ENCODE measurements at places on chromosomes 13 and 19.
A peak's percentile ranks its signal among the peaks of the same experiment; 100 is the strongest.

- no peak for DNase-seq
Measured at GRCh38 chr13:112053744-112054615, 13.0 kb upstream of the SOX1 start.

- DNase-seq = no peak
Measured at GRCh38 chr13:52737965-52738364, 1.7 kb downstream of the CNMD start.

DNA sequence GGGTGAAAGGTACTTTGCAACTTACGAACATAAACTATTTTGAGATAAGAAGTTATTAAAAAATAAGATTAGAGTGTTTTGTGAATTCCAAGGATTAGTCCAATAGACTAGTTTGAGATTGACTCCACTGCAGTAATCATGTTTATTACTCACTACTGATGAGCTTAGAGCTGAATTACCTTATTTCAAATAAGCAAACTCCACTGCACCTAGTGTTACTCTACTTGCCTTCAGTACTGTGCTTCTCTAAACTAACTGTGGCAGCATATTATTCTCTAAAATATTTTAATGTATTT, 111.7 kb downstream of the MIPEP start:
- no peak for DNase-seq

- DNase-seq = no peak
Measured at GRCh38 chr19:9878511-9879196, 43.5 kb downstream of the PIN1 start.

- peak; percentile 30 for DNase-seq
Measured at GRCh38 chr13:112851107-112852038, 117.6 kb upstream of the MCF2L start.

DNA sequence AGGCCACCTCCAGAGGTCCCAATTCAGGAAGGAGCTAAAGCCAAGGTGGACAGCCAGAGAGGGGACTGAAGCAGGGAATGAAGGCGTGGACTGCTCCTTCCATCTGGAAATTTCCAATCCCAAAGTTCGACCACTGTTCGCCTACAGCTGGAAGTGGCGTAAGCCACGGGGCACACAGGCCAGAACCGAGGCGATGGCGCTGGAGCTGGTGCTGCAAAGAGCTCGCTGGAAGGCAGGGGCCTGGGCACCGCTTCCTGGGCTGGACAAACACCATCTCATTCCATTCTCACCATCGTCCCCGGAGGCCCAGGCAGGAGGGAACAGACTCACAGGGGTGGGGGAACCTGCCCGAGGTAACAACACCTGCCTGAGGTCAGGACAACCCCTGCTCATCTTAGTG, 4.2 kb downstream of the MAP2K2 start:
- DNase-seq = no peak

DNA sequence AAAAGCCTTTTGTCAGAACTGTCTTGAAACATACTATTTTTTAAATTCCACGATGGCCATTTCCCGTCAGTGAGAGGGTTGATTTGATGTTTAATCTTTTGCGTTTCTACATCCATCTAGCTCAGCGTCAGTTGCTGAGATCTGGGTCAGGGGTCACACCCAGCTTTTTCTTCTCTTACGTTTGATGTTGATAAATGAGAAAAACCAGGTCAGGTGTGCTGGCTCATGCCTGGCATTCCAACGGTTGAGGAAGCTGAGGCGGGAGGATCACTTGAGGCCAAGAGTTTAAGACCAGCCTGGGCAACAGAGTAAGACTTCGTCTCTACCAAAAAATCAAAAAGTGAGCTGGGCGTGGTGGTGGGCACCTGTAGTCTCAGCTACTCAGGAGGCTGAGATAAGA, 168.9 kb downstream of the PTPRS start:
- no peak for DNase-seq

GRCh38 chr19:6378486-6378885, 2.8 kb upstream of the PSPN start:
- no peak for DNase-seq

DNA sequence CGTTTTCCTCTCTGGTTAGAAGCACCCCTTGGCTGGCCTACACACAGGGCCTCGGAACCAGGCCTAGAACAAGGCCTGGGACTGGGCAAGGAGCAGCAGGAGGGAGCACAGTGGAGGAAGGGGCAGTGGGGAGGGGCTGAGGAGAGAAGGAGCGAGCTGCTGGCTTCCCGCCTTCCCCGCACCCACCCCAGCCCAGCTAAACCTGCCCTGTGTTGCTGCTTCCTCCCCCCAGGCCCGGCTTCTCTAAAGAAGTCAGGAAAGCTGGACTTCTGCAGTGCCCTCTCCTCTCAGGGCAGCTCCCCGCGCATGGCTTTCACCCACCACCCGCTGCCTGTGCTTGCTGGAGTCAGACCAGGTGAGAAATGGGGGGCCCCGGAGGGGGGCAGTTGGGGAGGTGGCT, 24.3 kb downstream of the LYL1 start:
- DNase-seq = no peak

DNA sequence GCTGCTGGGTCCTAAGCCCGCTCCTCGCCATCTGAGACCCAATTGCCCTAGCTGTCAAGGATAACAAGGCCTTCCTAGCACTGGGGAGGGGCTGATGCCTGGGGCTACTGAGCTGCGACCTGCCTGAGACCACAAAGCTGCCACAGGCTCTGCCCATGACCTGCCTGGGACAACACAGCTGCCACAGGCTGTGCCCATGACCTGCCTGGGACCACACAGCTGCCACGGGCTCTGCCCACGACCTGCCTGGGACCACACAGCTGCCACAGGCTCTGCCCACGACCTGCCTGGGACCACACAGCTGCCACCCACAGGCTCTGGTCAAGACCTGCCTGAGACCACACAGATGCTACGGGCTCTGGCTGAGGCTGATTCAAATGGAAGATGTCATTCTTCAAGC, 54.8 kb downstream of the EPS15L1 start:
- DNase-seq = no peak

- DNase-seq = no peak
Measured at GRCh38 chr13:98253526-98253925, 76.5 kb upstream of the RNF113B start.

DNA sequence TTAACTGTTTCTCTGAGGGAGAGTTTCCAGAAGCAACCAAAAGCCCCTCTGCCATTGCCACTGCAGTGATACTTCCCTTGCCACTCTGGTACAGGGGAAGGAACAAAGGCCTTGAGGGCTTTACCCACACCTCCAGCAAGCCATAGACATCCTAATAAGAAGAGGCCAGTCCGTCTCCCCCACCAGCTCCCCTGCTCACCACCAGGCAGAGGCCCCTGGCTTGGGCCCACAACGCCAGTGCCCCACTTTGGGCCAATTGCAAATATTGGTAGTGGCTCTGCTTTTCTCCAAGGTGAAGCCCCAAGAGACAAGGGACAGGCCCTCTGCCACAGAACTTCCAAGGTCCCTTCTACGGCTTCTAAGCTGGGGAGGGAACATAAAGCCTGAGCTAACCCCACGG, 833.0 kb downstream of the DACH1 start:
- no peak for DNase-seq

DNA sequence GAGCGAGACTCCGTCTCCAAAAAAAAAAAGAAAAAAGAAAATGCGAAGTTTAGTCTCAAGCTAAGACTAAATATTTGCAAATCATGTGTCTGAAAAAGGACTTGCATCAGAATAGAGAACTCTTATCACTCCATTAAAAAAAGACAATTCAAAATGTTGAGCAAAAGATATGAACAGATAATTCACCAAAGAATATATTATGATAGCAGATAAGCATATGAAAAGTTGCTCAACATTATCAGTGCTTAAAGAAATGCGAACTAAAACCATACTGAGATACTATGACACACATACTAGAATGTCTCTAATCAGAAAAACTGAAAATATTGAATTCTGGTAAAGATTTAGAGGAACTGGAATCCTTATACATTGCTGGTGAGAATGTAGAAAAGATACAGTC, 38.7 kb upstream of the SACS start:
- DNase-seq = no peak

- DNase-seq = no peak
Measured at GRCh38 chr13:104114101-104114500, 1047.9 kb upstream of the SLC10A2 start.

DNA sequence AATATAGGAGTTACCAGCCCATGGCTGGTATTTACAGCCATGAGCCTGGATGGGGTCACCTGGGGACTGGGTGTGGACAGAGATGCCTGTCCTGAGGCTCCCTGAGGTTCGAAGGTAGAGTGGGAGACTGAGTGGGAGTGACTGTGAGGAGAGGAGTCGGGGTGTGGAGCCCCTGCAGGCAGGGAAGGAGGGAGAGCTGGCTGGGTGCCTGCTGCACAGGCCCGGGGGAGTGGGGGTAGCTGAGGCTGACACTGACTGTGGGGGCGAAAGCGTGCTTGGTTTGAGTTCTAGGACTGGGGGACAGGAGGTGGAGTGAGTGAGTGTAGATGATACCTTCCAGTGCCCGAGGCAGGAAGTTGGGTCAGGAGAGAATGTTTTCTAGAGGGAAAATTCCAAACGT, 7.1 kb downstream of the RAB11B start:
- no peak for DNase-seq
